Dermis microvascular lymphatic vessel endothelial cell (primary cell): ENCODE measurements at places on chromosomes 12 and 14. TPM values are rescaled to one million over a fixed set of nuclear protein-coding genes. Genes with fewer than 3 reads are reported as not detected.

The TMTC2 gene
- total RNA-seq = 4.9 and 7.5 TPM in 2 replicates

The RAB5B gene
- total RNA-seq = 37.2 and 46.9 TPM in 2 replicates

The AGAP2 gene
- total RNA-seq = 0.26 and 0.51 TPM in 2 replicates

The ETFBKMT gene
- 2.2 and 2.7 TPM in 2 replicates for total RNA-seq

The SERPINA1 gene
- total RNA-seq = not detected in 2 replicates

The SIX6 gene
- not detected in 2 replicates for total RNA-seq

The TEAD4 gene
- total RNA-seq = 20.8 and 21.9 TPM in 2 replicates

The SLCO1B1 gene
- not detected in 2 replicates for total RNA-seq

The ACSM4 gene
- total RNA-seq = not detected in 2 replicates

The ERBB3 gene
- 0.25 and 0.26 TPM in 2 replicates for total RNA-seq

The LDHB gene
- 137 and 253 TPM in 2 replicates for total RNA-seq

The PRH2 gene
- total RNA-seq = not detected in 2 replicates

The IKBIP gene
- total RNA-seq = 21.2 and 27.3 TPM in 2 replicates

The KDM5A gene
- total RNA-seq = 46.6 and 59.9 TPM in 2 replicates

The AQP2 gene
- not detected in 2 replicates for total RNA-seq

The TMPRSS12 gene
- total RNA-seq = not detected in 2 replicates
